ENCODE measurements at places on chromosomes 11 and 22.

GRCh38 chr11:62774407-62774806 is 3.2 kb downstream of the TAF6L start:
- no peak for DNase-seq

DNA sequence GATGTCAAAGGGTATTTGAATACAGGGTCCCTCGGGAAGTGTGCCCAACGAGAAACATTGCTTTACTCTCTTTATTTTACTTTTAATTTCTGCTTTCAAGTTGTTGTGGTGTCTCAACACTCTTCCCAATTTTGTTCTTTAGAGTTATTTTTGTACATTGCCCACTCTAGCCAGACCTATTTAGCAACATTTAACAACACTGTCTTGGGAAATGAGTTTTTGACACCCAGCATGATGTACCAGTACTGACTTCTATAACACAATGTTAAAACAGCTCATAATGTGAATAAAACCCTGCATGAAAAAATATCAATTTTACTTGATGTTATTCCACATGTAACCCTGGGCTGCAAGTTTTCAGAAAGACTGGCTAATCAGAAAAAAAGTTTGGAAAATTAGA is 350.2 kb upstream of the PITPNB start:
- DNase-seq: no peak

- no peak for DNase-seq
Observed at GRCh38 chr11:36288442-36289225, 590 bp downstream of the COMMD9 start.

DNA sequence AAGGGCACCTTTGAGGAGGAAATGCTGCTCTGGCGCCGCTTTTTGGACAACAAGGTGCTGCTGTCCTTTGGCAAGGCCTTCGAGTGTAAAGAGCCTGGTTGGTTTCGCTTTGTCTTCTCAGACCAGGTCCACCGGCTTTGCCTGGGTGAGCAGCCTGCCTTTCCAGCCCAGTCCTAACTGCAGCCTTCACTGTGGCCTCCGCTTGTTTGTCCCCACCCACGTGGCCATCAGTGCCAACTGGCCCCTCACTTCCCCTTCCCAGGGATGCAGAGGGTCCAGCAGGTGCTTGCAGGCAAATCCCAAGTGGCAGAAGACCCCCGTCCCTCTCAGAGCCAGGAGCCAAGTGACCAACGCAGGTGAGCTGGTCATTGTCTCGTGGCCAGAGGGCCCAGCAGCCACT is 12.0 kb upstream of the EXT2 start:
- DNase-seq: no peak

DNA sequence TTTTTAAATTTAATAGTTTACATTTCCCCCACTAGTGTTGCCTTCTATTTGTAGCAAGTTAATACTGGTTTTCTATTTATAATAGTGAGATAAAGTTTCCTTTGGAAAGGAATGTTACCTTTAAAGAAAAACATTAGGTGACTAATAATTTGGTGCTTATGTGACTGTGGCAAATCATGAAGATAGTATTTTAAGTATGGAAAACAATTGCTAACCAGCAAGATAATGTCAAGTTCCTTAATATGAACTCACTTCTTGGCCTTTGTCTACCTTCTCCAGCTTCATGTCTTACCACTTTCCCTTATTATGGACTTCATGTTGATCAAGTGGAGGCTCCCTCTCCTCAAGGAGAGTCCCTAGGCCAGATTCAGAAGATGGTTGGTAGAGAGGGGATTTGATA is 27.2 kb downstream of the ARHGEF12 start:
- no peak for DNase-seq

DNA sequence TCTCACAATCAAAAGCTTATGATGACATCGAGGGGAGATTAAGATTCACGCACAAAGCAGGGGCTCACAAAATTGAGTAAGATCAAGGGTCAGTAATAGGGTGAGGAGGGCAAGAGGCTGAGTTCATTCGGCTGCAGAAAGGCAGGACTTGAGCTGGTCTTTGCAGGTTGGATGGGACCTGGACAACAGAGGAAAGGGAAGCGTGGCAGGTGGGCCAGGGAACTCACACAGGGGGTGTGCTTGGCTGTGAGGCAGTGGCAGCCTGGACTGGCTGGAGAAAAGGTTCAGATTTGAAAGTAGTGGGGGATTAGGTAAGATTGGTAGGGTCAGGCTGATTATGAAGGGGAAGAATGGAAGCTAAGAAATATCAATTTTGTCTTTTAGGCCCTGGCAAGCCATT is 161.6 kb downstream of the PKNOX2 start:
- no peak for DNase-seq

- DNase-seq: no peak
Observed at GRCh38 chr11:116774661-116775060, 1.9 kb upstream of the BUD13 start.
